ENCODE measurements at places on chromosomes 6 and 20.

GRCh38 chr6:72151742-72152141 is 265.4 kb downstream of the RIMS1 start:
- no peaks in the 10 kb centered on the region for H3K36me3 ChIP-seq
- H3K4me3 ChIP-seq = no peak overlapping the region
- no peak overlapping the region for H3K27ac ChIP-seq

- no peaks in the 10 kb centered on the region for H3K4me1 ChIP-seq
- H3K27ac ChIP-seq = no peak overlapping the region
- no peaks in the 10 kb centered on the region for H3K36me3 ChIP-seq
- H3K4me3 ChIP-seq = no peak overlapping the region
- DNase-seq = no peak
- no peaks in the 10 kb centered on the region for H3K27me3 ChIP-seq
Observed at GRCh38 chr6:116208056-116208785, 45.7 kb downstream of the TSPYL4 start.

DNA sequence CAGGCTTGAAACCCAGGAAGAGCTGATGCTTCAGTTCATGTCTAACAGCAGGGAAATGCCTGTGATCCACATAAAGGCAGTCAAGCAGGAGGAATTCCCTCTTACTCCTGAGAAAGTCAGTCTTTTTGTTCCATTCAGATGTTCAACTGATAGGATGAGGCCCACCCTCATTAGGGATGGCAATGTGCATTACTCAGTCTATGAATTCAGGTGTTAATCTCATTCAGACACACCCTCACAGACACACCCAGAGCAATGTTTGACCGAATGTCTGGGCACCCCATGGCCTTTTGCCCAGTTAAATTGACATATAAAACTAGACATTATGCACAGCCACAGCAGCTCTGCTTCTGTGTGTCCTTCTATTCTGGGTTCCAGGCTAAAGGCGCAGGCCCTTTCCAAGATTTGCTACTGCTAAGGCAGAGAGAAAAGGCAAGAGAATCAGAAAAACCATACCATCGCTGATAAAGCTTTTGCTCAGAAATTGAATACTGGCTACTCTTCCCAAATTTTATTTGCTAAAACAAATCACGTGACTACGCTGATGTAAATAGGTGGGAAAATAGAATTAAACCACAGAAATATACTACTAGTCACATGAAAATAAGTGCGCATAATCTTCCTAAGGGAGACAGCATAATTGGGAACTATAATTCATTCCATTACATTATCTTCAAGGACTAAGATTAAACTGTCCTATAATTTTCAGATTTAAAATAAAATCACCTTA is 625.0 kb upstream of the MAN1A1 start:
- H3K27me3 ChIP-seq = no peaks in the 10 kb centered on the region
- no peak overlapping the region for H3K4me3 ChIP-seq
- no peaks in the 10 kb centered on the region for H3K4me1 ChIP-seq
- no peak overlapping the region for H3K27ac ChIP-seq

GRCh38 chr20:16062661-16063581 is 510.3 kb downstream of the KIF16B start:
- H3K4me1 ChIP-seq = no peaks in the 10 kb centered on the region
- H3K27me3 ChIP-seq = no peaks in the 10 kb centered on the region
- DNase-seq = no peak
- H3K4me3 ChIP-seq = no peak overlapping the region
- no peaks in the 10 kb centered on the region for H3K36me3 ChIP-seq

DNA sequence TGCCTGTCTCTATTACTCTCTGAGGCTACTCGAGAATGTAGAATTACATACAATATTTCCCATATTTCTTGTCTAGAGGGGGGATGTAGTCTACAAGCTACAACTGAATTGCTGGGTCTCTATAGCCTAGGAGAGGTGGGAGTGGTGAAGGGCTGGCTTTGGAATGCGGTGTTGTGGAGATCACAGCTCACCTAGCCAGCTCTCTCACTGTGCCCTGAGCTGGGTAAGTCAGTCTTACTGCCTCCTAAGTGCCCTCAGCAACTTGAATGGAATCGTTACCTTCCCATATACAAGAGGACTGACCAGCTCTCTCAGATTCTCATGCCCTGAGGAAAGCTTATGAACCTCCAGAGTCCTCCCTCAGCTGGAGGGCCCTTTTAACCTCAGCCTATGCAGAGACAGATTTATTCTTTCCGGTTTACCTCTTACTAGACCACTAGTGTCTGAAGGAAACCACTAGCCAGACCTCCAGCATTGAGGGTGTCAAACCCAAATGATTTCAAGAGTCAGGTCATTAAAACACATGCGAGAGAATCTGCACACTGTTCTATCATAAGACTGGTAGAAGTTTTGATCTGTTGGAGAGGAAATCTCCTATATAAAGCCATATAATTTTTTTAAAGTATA is 20.6 kb downstream of the VIP start:
- no peak overlapping the region for H3K27ac ChIP-seq
- H3K36me3 ChIP-seq = no peaks in the 10 kb centered on the region
- no peaks in the 10 kb centered on the region for H3K4me1 ChIP-seq

GRCh38 chr6:41294214-41294872 is 7.9 kb upstream of the TREM1 start:
- H3K4me3 ChIP-seq = no peak overlapping the region
- H3K27me3 ChIP-seq = no peaks in the 10 kb centered on the region

GRCh38 chr6:124795643-124796463 is 166.4 kb upstream of the RNF217 start:
- H3K27ac ChIP-seq = no peak overlapping the region
- H3K36me3 ChIP-seq = no peaks in the 10 kb centered on the region
- no peaks in the 10 kb centered on the region for H3K4me1 ChIP-seq
- H3K27me3 ChIP-seq = no peaks in the 10 kb centered on the region
- H3K4me3 ChIP-seq = no peak overlapping the region
- no peak for DNase-seq

DNA sequence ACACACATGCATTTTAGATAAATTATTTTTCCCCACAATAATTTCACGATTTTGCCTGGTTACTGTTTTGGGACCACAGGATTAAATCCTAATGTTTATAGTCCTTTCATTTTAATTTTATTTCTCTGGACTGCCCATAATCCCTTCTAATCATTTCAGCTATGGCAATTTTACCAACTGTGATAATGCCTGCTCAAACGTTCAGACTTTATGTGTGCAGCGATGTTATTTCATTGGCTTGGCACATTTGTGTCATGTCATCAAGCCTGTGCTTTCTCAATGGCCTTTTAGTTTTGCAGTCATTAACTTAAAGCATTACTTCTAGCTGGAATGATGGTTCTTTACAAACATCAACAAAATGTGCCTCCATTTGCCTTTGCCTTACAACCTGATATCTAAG is 140.6 kb upstream of the HSF2 start:
- H3K27ac ChIP-seq = no peak overlapping the region
- no peaks in the 10 kb centered on the region for H3K36me3 ChIP-seq

DNA sequence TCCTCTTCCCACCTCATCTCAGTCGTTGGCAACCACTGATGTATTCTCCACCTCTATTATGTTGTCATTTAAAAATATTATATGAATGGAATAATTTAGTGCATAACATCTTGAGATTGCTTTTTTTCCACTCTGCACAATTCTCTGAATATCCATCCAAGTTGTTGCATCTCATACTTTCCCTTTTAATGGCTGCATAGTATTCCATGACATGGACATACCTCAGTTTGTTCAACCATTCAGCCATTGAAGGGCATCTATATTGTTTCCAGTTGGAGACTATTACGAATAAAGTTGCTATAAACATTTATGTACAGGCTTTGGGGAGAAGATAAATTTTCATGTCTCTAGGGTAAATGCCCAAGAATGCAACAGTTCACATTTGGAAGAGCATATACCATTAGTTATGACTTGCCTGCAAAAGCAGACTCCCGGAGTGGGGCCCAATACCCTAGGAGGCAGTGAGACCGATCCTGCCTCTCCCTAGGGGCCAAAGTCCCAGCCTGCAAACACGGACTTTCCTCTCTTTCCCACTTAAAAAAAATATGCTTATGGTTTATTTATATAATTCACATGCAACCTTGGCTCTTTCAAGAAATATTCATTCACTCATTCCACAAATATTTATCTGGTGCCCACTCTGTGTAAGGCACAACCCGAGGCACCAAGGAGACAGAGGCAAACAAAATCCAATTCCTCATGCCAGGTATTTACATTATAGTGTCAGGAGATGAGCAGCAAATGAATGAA is 227.0 kb upstream of the PMEPA1 start:
- H3K36me3 ChIP-seq = no peaks in the 10 kb centered on the region
- no peak overlapping the region for H3K4me3 ChIP-seq
- H3K27me3 ChIP-seq = no peaks in the 10 kb centered on the region

DNA sequence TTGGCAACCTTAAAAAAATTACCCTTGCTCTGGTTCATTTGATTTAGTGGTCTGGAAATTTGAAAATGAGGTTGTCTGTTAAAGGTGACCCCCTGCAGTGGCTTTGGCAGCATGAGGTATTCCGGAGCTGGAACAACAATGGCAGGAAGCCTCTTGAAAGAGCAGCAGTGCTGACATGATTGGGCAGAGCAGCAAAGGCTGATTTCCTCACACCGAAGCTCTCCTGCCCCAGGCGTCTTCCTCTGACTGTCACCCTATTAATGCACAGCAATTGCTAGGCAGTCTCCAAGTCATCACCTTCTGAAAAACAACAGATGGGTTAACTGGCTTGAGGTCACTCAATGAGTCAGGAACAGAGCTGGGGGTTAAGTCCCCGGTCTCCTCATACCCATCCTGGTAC is 241.8 kb upstream of the MMS22L start:
- no peak for DNase-seq
- no peak overlapping the region for H3K27ac ChIP-seq
- H3K4me3 ChIP-seq = no peak overlapping the region
- H3K27me3 ChIP-seq = no peaks in the 10 kb centered on the region
- no peaks in the 10 kb centered on the region for H3K4me1 ChIP-seq
- H3K36me3 ChIP-seq = no peaks in the 10 kb centered on the region

GRCh38 chr6:156617376-156617775 is 159.8 kb upstream of the ARID1B start:
- no peaks in the 10 kb centered on the region for H3K36me3 ChIP-seq
- H3K4me3 ChIP-seq = no peak overlapping the region
- H3K27me3 ChIP-seq = no peaks in the 10 kb centered on the region
- no peaks in the 10 kb centered on the region for H3K4me1 ChIP-seq
- H3K27ac ChIP-seq = no peak overlapping the region
- no peak for DNase-seq
